Stimulated activated CD8-positive, alpha-beta memory T cell treated with anti-CD3 and anti-CD28 coated beads, Interleukin-4, amount 100 ng/mL, for 1 hour (primary cell): ENCODE measurements at places on chromosomes 1 and 21.

GRCh38 chr1:200646515-200646914 lies 23.2 kb downstream of the DDX59 start:
- DNase-seq, result no peak

DNA sequence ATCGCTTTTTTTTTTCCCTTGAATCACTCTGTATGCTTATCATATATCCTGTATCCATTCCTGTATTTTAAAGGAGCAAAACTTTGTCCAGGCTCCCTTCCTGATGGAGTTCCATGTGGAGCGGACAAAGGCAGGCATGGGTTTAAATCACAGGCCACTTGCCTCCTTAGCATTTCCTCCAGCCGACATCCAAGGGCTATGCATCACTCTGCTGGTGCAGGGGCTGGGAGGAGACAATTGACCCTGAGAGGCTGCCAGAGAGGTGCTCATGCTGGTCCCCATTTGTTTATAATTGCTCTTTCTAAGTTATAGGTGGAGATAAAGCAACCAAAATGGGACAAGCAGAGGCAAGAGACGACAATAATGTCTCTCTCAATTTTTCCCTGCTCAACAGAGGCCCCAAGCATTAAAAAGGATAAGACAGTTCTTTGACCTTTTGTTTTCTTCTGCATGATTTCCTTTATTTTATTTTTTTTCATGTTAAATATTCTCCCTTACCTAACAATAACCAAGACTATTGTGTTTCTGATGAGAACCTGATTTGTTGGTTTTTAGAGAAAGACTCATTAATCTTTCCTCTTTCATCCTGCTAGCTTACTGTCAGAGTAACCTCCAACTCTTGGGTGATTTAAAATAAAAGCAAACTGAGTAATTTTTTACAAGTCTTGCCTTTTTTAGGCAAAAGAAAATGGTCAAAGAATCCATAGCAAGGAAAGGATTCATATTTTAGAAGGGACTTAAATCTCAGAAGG lies 353.7 kb downstream of the ADGRL2 start:
- no peak for DNase-seq

- DNase-seq, result no peak
Measured at GRCh38 chr1:89955311-89956205, 39.4 kb upstream of the ZNF326 start.

GRCh38 chr1:64880449-64880848 lies 85.9 kb downstream of the JAK1 start:
- no peak for DNase-seq

DNA sequence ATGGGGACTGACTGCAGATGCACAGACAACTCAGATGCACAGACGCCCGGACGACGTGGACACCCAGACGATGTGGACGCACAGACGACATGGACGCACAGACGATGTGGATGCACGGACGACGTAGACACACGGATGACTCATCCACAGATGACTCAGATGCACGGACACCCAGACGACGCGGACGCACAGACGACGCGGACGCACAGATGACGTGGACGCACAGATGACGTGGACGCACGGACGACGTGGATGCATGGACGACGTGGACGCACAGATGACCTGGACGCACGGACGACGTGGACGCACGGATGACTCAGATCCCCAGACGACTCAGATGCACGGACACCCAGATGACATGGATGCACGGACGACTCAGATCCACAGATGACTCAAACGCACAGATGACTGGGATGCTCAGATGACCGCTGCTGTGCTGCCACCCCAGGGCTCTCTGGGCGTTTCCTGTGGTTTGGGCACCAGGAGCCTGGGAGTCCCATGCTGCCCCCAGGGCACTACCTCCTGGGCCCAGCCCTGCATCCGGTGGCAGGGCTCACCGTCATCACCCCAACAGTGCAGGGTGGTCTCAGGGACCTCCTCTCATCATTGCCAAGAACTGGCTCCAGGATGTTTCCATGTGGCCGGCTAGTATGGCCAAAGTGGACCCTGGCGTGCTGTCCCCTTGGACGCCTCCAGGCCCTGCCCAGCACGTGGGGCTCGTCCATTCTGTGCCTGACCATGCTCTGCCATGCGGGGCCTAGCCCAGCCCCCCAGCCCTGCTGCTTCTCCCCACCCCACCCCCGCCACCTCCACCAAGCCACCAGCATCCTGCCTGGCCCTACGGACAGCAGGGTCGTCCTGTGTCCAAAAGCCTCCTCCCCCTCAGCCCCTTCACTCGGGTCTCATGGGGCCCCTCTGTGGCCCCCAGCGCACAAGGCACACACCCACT lies 14.0 kb downstream of the FAAP20 start:
- DNase-seq, result no peak
